A673 (cell line): ENCODE measurements at places on chromosomes 1 and 21. TPM values are rescaled to one million over a fixed set of nuclear protein-coding genes. Genes with fewer than 3 reads are reported as not detected.

Gene BEND5
- 6.2 and 8.9 TPM in 2 replicates for total RNA-seq

Gene FBLIM1
- 38.9 and 39.3 TPM in 2 replicates for total RNA-seq

Gene MTX1
- total RNA-seq = 65.2 and 75.9 TPM in 2 replicates

Gene NBPF4
- total RNA-seq = not detected in 2 replicates

Gene PRAMEF4
- total RNA-seq = not detected in 2 replicates

Gene RNU5D-1
- total RNA-seq = not detected in 2 replicates

Gene RBP7
- 1.6 TPM in 1 of 2 replicates, not detected in the other for total RNA-seq

Gene EPHB2
- total RNA-seq = 10.4 and 12.3 TPM in 2 replicates

Gene SFN
- 0.24 TPM in 1 of 2 replicates, not detected in the other for total RNA-seq

Gene AMPD1
- 0.19 and 0.37 TPM in 2 replicates for total RNA-seq

Gene TRIM17
- total RNA-seq = 0.54 and 0.72 TPM in 2 replicates

Gene F13B
- total RNA-seq = not detected in 2 replicates

Gene CAPN9
- total RNA-seq = not detected in 2 replicates

Gene SHISAL2A
- not detected in 2 replicates for total RNA-seq

Gene RNU1-3
- 1,866 and 1,908 TPM in 2 replicates for total RNA-seq

Gene PCP4L1
- total RNA-seq = not detected in 2 replicates

Gene COL24A1
- 0.15 and 0.72 TPM in 2 replicates for total RNA-seq

Gene CCDC28B
- total RNA-seq = 15.6 and 22.4 TPM in 2 replicates

Gene ELF3
- 0.50 and 0.56 TPM in 2 replicates for total RNA-seq

Gene GSTM1
- 166 TPM in 2 replicates for total RNA-seq

Gene C1orf116
- total RNA-seq = 0.09 and 0.13 TPM in 2 replicates

Gene CLDN17
- not detected in 2 replicates for total RNA-seq

Gene SLC30A7
- 31.2 and 31.4 TPM in 2 replicates for total RNA-seq

Gene AHCYL1
- 89.6 and 107 TPM in 2 replicates for total RNA-seq

Gene PCBP3
- 22.0 and 25.6 TPM in 2 replicates for total RNA-seq

Gene GPR157
- 0.34 and 0.87 TPM in 2 replicates for total RNA-seq

Gene CLCA1
- not detected in 2 replicates for total RNA-seq

Gene CGN
- total RNA-seq = 2.6 and 4.1 TPM in 2 replicates

Gene PSRC1
- 75.0 and 85.2 TPM in 2 replicates for total RNA-seq

Gene MPC2
- total RNA-seq = 56.2 and 56.5 TPM in 2 replicates

Gene ILDR2
- total RNA-seq = not detected in 2 replicates

Gene RXRG
- total RNA-seq = not detected in 2 replicates

Gene SGIP1
- total RNA-seq = 1.4 and 1.6 TPM in 2 replicates

Gene ATP1A2
- not detected in 2 replicates for total RNA-seq

Gene KIAA1614
- total RNA-seq = 0.67 and 0.94 TPM in 2 replicates

Gene SAMD13
- total RNA-seq = 1.2 and 1.6 TPM in 2 replicates

Gene RGS13
- total RNA-seq = 0.09 TPM in 1 of 2 replicates, not detected in the other

Gene SYPL2
- 0.09 and 0.13 TPM in 2 replicates for total RNA-seq

Gene GCSAML
- total RNA-seq = not detected in 2 replicates

Gene FOXO6
- 6.1 and 7.6 TPM in 2 replicates for total RNA-seq

Gene NHLH2
- total RNA-seq = not detected in 2 replicates

Gene FMN2
- not detected in 2 replicates for total RNA-seq

Gene FCRLA
- total RNA-seq = not detected in 2 replicates

Gene SLAMF6
- not detected in 2 replicates for total RNA-seq

Gene MTARC1
- total RNA-seq = 0.43 TPM in 1 of 2 replicates, not detected in the other

Gene VSIG8
- not detected in 2 replicates for total RNA-seq

Gene BRDT
- not detected in 2 replicates for total RNA-seq

Gene RAB25
- 0.47 and 0.66 TPM in 2 replicates for total RNA-seq

Gene SNX7
- 4.4 and 5.7 TPM in 2 replicates for total RNA-seq

Gene LDLRAD2
- total RNA-seq = not detected in 2 replicates

Gene SRP9
- 486 and 491 TPM in 2 replicates for total RNA-seq

Gene PPIAL4G
- total RNA-seq = not detected in 2 replicates

Gene ANGPTL3
- total RNA-seq = not detected in 2 replicates

Gene OR2T33
- not detected in 2 replicates for total RNA-seq

Gene CFAP141
- total RNA-seq = not detected in 2 replicates

Gene LMO4
- total RNA-seq = 32.2 and 35.3 TPM in 2 replicates

Gene GJC2
- 0.97 and 1.3 TPM in 2 replicates for total RNA-seq

Gene DNAJC28
- 1.7 and 2.1 TPM in 2 replicates for total RNA-seq

Gene OR14K1
- not detected in 2 replicates for total RNA-seq
